Muscle of arm (tissue), 14 donors: ENCODE measurements at places on chromosomes 3 and 15. TPM values are rescaled to one million over a fixed set of nuclear protein-coding genes. Genes with fewer than 3 reads are reported as not detected.

The GOLGA6L10 gene
- polyA plus RNA-seq, result 1.3 TPM

The NOX5 gene
- polyA plus RNA-seq, result 0.19 TPM

The HACD2 gene
- 20.7 TPM for polyA plus RNA-seq

The WNT7A gene
- polyA plus RNA-seq, result 1.7 TPM

The HLTF gene
- polyA plus RNA-seq, result not detected

The CHDH gene
- polyA plus RNA-seq, result 0.75 TPM

DNA sequence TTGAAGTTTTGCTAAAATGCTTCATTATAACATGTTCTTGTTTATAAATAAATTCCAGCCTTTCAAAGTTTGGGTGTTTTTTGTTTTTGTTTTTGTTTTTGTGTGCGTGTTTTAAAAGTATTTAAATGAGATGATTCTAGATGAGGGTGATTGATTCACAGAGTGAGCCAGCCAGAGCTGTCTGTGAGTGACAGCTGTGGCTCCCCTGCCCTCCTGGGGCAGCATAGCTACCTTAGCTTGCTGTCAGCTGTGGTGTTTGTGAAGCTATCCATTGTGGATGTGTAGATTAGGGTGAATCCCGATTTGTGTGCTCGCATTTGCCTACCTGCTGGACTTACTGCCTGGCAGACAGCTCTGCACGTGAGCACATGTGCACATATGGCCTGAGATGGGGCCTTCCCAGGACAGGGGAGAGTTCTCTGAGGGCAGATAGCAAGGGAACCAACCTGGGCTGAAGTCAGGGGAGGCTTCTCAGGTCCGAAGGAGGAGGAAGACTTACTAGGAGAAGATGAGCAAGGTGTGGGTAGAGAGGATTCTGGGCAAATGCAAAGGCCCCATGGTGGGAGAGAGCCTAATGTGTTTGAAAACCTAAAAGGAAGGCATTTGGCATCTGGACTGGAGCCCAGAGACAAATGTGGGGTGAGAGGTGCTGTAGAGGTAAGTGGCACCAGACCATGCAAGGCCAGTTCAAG lies 124.2 kb downstream of the EEFSEC start:
- no peak for DNase-seq

- DNase-seq, result peak; percentile 74
Measured at GRCh38 chr3:155934230-155934629, 63.8 kb downstream of the GMPS start.

GRCh38 chr15:25378501-25378901 lies 60.3 kb downstream of the UBE3A start:
- DNase-seq, result no peak

GRCh38 chr3:38421679-38422336 lies 31.9 kb upstream of the ACVR2B start:
- DNase-seq, result no peak

GRCh38 chr3:69930564-69930963 lies 69.0 kb upstream of the SAMMSON start:
- no peak for DNase-seq

DNA sequence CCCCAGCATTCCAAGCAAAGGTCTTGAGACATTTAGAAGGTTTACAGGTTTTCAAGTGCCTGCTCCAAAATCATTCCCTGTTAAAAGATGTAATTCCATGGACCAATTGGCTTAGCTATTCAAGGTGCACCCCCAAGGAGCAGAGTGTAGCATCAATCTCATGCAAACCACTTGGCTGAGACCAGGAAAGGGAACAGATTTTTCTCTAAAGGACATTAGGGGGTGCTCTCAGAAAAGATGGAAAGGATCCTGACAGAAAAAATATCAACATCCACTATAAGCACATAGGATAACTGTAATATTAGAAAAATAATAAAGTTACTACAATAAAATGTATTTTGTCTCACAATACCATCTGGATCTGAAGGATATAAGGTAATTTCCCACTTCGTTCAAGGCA lies 328.0 kb upstream of the CDIN1 start:
- no peak for DNase-seq

DNA sequence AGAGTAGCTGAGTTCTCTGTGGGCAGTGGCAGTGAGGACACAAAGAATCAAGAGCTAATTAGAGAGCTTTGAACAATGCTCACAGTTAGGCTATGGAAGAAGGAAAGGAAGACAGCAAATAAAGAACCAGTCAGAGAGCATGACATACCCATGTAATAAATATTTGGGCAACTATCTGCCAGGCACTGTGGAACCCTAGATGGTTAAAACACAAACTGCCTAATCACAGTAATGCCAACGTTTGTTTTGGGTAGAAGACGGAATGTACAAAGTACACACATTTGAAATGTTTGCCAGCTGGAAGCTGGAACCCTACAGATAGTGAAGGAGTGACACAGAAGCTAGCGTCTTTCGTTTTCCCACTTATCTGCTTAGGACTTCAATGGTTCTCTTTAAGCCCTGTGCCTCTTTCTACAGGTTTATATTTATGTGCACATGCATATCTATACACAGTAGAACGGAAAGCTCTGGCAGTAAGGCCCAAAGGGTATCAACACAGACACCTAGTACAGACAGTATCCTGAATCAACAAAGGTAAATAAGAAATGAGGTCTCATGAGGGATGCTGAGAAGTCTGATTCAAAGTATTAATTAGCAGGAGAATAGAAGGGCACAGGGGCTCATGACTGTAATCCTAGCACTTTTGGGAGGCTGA lies 44.6 kb downstream of the ANKRD28 start:
- no peak for DNase-seq

DNA sequence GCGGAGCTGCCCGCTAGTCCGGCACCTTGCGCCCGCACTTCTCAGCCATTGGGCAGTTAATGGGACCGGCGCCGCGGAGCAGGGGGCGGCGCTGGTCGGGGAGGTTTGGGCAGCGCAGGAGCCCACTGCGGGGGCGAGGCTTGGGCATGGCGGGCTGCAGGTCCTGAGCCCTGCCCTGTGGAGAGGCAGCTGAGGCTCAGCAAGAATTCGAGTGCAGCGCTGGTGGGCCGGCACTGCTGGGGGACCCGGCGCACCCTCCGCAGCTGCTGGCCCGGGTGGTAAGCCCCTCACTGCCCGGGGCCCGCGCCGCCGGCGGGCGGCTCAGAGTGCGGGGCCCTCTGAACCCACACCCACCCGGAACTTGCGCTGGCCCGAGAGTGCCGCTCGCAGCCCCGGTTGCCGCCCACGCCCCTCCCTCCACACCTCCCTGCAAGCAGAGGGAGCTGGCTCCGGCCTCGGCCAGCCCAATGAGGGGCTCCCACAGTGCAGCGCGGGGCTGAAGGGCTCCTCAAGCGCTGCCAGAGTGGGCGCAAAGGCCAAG lies 835.0 kb downstream of the TBL1XR1 start:
- DNase-seq, result no peak

DNA sequence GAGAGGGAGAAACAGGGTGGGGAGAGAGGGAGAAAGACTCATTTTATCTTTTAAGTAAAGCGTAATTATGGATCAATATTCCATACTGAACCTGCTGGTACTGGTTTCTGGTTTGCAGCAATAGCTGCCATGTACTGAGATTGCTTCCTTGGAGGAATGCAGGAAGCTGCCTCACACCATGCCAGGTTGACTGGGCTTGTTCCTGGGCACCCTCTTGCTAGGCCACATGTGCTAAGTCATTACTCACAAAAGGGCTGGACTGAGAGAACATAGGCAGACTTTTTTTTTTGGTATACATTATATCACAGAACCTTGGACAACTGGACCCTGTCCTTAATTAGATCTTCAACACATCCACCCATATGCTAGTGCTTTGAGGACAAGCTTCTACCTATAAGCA lies 193.4 kb downstream of the ZNF621 start:
- DNase-seq, result no peak

GRCh38 chr3:37148208-37148607 lies 26.2 kb downstream of the LRRFIP2 start:
- no peak for DNase-seq

DNA sequence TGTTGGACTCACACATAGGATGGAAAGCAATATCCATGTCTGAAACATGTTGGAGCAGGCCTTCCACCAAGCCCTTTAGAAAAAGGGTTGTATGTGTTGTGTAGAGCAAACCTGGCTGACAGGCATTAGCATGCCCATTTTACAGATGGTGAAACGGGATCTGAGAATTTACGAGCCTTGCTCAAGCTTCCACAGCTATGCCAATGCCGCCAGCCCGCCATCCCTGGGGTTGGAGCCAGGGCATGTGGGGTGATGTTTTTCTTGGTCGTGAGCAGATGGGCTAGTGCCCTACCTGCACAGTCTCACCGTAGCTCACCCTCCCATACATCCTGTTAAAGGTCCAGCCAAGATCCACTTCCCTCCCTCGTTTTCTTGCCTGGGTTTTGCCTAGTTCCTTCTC lies 97.5 kb upstream of the TLE3 start:
- DNase-seq, result no peak

- no peak for DNase-seq
Measured at GRCh38 chr3:94043285-94043684, 14.9 kb upstream of the STX19 start.

DNA sequence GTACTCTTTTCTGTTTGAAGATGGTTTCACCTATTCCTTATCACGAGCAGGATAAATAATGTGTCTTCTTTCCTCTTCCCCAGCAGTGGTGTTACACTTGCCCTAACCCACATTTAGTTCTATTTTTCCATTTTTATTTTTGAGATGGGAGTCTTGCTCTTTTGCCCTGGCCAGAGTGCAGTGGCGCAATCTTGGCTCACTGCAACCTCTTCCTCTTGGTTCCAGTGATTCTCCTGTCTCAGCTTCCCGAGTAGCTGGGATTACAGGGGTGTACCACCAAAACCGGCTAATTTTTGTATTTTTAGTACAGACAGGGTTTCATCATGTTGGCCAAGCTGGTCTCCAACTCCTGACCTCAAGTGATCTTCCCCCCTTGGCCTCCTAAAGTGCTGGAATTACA lies 372.4 kb downstream of the FOXP1 start:
- DNase-seq, result no peak

DNA sequence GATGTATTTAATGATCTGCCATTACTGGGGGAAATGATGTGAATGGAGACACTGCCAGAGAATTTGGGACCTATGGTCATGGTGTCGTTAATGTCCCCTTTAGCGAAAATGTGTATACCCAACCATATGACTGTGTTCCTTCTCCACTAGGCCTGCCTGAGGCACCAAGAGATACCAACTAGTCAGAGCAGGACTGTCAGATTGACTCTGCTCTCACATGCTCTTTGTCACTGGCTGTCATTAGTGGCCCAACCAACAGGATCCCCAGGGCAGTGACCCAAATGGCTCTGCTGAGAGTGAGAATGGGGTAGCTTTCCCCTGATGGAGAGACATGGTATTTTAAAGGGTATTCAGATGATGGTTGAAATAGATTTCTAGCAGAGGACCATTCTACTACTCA lies 2.8 kb downstream of the TAGLN3 start:
- DNase-seq, result no peak

- DNase-seq, result no peak
Measured at GRCh38 chr3:37174532-37175126, at the start of gene LRRFIP2. LRRFIP2 (minus strand) TSS chr3:37174582; CDS start chr3:37148983, 25,599 bp downstream.
